Aorta (tissue), 5 donors: ENCODE measurements at places on chromosomes 12 and 14. TPM values are rescaled to one million over a fixed set of nuclear protein-coding genes. Genes with fewer than 3 reads are reported as not detected.
A peak's percentile ranks its signal among the peaks of the same experiment; 100 is the strongest.

GRCh38 chr14:22653012-22653621 lies 9.0 kb upstream of the OR6J1 start:
- no peaks in the 10 kb centered on the region for H3K36me3 ChIP-seq
- no peaks in the 10 kb centered on the region for H3K4me1 ChIP-seq
- H3K27ac ChIP-seq, result no peak overlapping the region

DNA sequence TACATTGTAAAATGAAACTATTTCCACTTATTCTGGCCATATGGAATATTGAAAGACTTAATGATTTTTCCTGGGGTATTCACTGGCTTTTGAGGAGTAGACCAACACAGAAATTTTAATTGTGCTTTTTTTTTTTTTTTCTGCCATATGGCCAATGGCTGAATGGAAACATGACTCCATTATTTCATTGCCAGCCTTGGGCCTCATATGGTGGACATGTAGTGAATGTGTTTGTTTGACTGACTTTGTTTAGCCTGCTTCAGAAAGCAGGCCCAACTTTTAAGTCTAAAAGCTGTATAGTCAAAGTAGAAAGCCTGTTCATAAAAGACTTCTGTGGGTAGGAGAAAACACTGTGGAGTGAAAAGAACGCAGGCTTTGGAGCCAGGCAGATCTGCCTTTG lies 2.4 kb downstream of the GNG2 start:
- no peak for DNase-seq
- peaks cover 1% of the 10 kb centered on the region for H3K27me3 ChIP-seq
- no peak overlapping the region for H3K4me3 ChIP-seq

GRCh38 chr14:61110316-61111082 lies 129.5 kb downstream of the SLC38A6 start:
- H3K4me1 ChIP-seq, result no peaks in the 10 kb centered on the region
- DNase-seq, result no peak
- H3K4me3 ChIP-seq, result no peak overlapping the region
- H3K36me3 ChIP-seq, result no peaks in the 10 kb centered on the region
- H3K27me3 ChIP-seq, result no peaks in the 10 kb centered on the region

DNA sequence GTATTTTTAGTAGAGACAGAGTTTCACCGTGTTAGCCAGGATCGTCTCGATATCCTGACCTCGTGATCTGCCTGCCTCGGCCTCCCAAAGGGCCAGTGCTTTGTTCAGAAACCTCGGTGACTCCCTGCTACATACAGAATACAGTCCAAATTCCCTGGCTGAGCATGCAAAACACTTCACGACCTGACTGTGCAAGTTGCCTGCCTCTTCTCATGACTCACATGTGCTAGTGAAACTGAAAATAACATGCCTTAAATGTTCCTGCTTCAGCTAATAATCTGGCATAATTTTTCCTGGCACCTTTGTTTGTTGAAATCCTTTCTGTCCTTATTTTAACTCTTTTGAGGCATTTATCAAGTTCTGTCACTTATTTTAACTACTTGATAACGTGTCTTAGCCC lies 8.2 kb downstream of the DMAC2L start:
- H3K36me3 ChIP-seq, result no peaks in the 10 kb centered on the region
- H3K4me1 ChIP-seq, result no peaks in the 10 kb centered on the region
- peak overlapping the region; percentile 36 for H3K27ac ChIP-seq
- H3K27me3 ChIP-seq, result no peaks in the 10 kb centered on the region

Gene P2RX7
- total RNA-seq, result 12.8 TPM
